Cardiac fibroblast (primary cell): ENCODE measurements at places on chromosomes 5 and 9.

DNA sequence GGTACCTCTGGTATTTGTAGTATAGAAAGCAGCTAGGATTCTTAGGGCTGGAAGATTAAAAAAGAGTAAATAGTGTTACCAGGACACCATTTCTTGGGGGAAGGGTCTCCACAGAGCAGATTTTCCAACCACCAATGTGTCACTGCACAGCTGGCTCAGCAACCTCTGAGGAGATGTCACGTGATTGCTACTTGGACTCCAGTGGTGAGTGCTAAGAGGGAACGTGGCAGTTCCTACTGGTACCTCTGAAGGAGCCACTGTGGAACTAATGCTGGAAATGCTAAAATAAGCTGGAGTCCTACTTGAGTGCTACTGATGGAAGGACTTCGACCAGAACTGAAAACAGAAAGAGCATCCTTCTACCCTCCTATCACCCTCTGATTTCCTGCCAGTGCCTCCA lies 36.1 kb upstream of the SPDL1 start:
- no peak for DNase-seq

- no peak for DNase-seq
Observed at GRCh38 chr5:135535420-135535819, 344 bp downstream of the NEUROG1 start.

GRCh38 chr9:131732061-131732526 lies 7.8 kb downstream of the RAPGEF1 start:
- DNase-seq, result peak; percentile 48

DNA sequence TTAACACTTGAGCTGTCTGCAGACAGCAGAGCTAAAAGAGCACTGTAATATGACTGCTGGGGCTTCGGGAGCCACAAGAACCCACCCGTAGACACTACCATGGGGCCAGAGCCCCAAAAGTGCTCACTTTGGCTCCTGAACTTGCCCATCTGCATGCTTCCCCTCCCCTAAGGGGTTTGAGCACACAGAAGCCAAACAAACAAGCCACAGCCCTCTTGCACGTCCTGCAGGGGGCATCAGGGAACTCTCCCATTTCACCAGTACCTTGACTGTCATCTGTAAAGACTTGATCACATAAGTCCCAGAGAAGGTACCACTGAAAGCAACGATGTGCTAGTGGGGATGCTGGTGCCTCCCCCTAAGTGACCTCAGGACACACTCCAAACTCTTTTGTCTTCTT lies 681.8 kb downstream of the SEMA5A start:
- DNase-seq, result peak; percentile 26

DNA sequence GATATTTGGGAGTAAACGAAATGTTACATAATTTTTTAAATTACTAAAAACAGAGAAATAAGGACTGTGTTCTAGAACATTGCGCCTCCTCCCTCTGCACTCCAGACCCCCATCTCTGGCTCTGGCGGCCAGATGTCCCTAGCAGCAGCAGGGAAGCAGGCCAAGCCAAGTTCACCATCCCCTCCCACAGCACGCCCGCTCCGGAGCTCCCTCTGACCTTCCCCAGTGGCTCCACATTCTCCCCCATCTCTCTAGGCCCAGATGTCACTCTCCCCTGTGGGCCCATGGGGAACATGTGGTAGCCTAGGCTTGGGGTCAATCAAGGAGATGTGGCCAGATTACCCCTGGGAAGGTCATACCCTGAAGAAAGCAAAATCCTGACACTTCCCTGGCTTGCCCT lies 6.3 kb upstream of the WNK2 start:
- DNase-seq, result no peak

GRCh38 chr9:75184471-75184870 lies 96.2 kb downstream of the OSTF1 start:
- DNase-seq, result no peak

- no peak for DNase-seq
Observed at GRCh38 chr5:138661291-138661960, 86.2 kb upstream of the HSPA9 start.
